ENCODE measurements at places on chromosomes 16 and 17.

- DNase-seq = no peak
These were observed 13.2 kb upstream of the RBFOX3 start for GRCh38 chr17:79623786-79624717.

GRCh38 chr16:28522792-28523191 lies 16.0 kb downstream of the NUPR1 start:
- no peak for DNase-seq

GRCh38 chr17:52465407-52465806 lies 306.9 kb upstream of the CA10 start:
- DNase-seq = no peak

- no peak for DNase-seq
These were observed 34.8 kb upstream of the ADAMTS18 start for GRCh38 chr16:77469634-77470033.

DNA sequence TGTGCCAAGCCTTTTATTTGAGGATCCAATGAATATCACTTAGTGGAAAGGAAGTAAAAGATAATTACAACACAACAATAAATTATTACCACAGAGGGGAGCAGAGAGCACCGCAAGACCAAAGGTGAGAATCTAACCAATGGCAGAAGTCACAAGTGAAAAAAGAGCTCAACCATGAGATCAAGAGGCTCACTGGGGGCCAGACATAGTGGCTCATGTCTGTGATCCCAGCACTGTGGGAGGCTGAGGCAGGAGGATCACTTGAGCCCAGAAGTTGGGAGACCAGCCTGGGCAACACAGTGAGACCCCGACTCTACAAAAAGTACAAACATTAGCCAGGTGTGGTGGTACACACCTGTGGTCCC lies 17.7 kb downstream of the ANKRD11 start:
- no peak for DNase-seq

DNA sequence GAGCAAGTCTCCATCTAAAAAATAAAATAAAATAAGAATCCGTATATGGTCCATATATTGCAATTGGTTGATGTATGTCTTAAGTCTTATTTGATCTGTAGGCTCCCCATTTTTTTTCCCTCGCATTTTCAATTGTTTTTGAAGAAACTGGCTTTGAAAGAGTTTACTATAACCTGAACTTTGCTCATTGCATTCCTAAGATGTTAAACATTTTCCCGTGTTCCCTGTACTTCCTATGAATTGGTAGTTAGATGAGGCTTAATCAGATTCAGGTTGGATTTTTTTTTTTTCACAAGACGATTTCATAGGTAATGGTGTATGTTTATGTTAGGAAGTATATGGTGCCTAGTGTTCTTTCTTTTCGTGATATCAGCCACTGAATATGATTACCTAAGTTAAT lies 3.3 kb downstream of the LRRC36 start:
- no peak for DNase-seq

Data from inflammatory macrophage treated with lipopolysaccharide for 4 hours (primary cell).